Tibial nerve (tissue), 4 donors: ENCODE measurements at places on chromosomes 12 and 14. TPM values are rescaled to one million over a fixed set of nuclear protein-coding genes. Genes with fewer than 3 reads are reported as not detected.
A peak's percentile ranks its signal among the peaks of the same experiment; 100 is the strongest.

Gene COX6A1
- 661 TPM for total RNA-seq

DNA sequence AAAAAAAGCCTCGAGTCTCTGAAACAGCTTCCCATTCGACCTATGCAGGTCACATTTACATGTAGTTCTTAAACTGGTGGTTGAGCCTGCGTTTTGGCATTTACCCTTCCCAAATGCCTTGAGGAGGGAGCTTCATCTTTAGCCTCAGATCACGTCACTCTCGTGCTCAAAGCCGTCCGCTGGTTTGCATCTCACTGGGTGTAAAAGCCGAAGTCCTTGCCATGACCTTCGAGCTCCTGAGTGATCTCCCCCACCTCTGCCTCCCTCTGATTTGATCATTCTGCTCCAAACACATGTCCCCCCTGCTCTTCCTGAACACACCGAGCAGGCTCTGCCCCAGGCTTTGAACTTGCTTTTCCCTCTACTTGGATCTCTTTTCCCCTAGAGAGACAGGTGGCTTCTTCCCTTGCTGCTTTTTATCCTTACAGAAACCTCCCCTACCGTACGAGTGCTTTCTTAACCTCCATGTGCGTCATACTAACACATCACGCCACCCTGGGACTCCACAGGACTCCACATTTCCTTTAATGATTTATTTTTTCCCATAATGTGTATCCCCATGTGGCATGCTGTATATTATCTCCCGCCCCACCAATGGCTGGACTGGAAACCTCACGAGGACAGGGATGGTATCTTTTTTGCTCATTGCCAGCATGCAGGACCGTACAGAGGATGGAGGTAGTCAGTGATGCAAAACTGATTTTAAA lies 610.7 kb downstream of the VRK1 start:
- DNase-seq: no peak

GRCh38 chr14:31083781-31084180 lies 57.6 kb upstream of the STRN3 start:
- no peak for DNase-seq

GRCh38 chr14:85165094-85165493 lies 364.9 kb upstream of the FLRT2 start:
- DNase-seq: peak; percentile 8

DNA sequence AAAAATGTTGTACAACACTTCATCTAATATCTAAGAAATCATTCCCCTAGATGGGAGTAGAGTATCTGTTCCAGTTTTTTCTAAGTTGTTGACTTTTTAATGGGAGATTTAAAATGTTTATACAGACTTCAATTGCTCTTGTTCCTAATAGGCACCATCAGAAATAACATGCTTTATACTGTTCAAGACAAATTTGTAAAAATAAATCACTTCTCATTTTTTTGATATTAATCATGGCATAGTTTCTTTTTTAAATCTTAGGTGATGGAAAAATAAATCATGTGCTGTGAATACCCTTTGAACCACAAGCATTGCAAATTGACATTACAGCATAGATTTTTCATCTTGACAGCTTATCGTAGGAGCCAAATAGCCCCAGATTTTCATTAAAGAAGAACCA lies 473.5 kb upstream of the MGAT4C start:
- DNase-seq: no peak
